ENCODE measurements at places on chromosomes 2 and 18.

DNA sequence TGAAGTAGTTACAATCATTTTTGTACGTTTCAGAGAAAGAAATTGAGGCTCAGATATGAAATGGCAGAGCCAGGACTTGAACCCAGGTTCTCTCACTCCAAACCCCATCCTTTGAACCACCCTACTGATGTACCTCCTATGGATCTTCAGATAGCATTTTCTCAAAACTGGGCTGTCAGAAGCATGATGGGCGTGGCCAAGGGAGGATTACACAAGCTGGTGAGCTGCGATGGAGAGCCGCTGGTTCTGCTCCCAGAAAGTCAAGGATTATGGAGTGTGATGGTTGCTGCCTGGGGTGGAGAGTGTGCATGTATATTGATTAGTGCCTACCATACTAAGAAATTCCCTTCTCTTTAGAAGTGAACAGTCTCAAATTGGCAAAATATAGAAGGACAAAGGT is 47.0 kb upstream of the PPP1CB start:
- DNase-seq: no peak

DNA sequence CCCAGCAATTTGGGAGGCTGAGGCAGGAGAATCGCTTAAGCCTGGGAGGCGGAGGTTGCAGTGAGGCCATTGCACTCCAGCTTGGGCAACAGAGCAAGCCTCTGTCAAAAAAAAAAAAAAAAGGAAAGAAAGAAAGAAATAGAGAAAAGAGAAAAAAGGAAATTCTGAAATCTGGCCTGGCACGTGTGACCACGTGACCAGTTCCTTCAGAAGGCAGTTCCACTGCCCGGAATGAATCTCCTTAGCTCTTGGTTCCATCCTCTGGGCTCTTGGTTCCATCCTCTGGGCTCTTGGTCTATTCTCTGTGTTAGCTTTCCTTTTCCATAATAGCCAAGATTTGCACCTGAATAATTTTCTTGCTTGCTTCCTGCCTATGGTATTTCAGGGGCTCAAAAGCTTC is 5.3 kb upstream of the POMC start:
- DNase-seq: no peak

- no peak for DNase-seq
Measured at GRCh38 chr18:29871246-29871645, 1171.3 kb downstream of the DSC3 start.

DNA sequence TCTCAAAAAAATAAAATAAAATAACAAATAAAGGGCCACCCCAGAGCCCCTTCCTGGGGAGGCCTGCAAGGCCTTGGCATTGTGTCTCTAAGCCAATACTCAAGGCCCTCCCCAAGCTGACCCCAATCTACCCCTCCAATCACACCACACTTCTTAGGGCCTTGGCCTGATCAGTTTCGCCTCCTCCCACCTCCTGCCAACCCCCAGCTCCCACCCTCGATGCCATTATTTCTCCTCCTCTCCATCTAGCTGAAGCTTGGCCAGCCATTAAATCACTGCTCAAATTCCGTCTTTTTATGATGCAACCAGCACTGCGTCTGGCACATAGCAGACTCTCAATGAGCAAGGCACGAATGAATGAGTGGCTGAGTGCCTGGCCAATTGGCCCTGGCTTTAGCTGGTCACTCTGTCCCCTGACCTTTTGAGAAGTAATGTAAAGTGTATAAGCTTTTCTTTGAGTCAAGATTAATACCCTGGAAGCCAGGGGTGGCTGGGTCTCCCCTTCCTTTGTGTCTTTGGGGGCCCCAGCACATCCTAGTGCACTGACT is 55.9 kb downstream of the SMAD7 start:
- DNase-seq: no peak

DNA sequence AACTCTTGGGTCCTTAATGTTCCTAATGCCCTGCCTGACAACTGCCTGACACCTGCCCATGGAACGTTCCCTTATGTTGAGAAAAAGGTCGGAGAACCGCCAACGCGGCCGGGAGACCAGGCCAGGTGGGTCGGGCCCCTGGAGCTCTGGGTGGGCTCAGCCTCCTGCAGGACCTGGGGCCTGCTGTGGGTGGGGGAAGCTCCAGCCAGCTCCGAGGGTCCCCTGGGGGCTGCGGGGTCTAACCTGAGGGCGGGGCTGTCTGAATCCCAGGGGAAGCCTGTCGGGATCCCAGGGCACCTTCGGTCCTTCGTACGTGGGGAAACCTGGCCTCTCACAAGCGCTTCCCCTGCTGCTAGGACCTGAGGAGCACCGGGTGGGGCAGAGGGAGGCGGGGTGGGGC is 296.0 kb downstream of the NDUFA10 start:
- DNase-seq: no peak

GRCh38 chr2:120798567-120799247 is 63.0 kb downstream of the GLI2 start:
- DNase-seq: no peak
